ENCODE measurements at places on chromosomes 2 and 18.

- no peak for DNase-seq
These were observed 11.1 kb upstream of the MOCOS start for GRCh38 chr18:36176177-36176584.

DNA sequence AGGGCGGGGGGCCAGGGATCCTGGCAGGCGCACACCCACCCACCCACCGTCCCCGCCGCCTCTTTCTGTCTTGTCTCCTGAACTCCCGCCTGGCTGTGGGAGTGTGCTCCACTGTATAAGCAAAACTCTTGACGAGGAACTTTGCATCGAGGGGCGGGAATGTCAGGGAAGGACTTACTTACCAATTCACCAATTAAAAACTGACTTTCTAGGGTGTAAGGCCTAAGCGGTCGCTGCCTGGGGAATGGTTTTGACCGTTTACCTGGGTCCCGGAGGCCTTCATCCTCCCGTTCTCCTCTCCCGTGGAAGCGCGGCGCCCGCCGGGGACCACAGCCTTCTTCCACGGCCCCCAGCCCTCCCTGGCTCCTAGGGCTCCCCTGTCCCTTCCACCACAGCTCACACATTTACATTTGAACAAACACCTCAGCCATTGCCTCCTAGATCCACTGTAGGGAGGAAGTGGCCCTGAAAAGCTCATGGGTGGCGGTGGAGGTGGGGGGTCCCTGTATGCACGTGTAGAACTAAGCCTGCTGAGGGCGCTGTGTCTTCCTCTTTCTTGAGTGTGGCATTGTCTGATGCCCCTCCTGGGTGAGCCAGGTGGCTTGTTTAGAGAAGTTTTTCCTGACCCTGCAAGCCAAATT is 8.9 kb downstream of the ASIC4 start:
- DNase-seq = peak; percentile 17

GRCh38 chr2:92073036-92073814 is 2798.0 kb upstream of the TEKT4 start:
- no peak for DNase-seq

DNA sequence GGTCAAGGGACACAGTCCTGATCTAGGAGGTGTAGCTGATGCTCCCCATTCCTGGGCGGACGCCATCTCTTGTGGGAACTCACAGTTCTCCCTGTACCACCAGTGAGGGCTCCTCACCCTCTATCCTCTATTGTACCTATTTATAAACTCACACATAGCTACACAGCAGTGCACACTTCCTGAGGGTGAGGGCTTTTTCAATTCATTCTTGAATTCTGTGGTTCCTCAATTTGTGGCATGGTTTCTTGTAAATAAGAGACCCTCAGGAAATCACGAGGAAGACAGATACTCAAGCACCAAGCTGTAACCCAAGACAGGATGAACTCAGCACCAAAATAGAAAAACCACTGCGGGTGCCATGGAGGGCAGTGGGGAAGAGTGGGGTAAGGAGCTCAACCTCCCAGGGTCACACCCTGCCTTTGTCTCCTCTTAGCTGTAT is 245.9 kb upstream of the PXDN start:
- DNase-seq = no peak

DNA sequence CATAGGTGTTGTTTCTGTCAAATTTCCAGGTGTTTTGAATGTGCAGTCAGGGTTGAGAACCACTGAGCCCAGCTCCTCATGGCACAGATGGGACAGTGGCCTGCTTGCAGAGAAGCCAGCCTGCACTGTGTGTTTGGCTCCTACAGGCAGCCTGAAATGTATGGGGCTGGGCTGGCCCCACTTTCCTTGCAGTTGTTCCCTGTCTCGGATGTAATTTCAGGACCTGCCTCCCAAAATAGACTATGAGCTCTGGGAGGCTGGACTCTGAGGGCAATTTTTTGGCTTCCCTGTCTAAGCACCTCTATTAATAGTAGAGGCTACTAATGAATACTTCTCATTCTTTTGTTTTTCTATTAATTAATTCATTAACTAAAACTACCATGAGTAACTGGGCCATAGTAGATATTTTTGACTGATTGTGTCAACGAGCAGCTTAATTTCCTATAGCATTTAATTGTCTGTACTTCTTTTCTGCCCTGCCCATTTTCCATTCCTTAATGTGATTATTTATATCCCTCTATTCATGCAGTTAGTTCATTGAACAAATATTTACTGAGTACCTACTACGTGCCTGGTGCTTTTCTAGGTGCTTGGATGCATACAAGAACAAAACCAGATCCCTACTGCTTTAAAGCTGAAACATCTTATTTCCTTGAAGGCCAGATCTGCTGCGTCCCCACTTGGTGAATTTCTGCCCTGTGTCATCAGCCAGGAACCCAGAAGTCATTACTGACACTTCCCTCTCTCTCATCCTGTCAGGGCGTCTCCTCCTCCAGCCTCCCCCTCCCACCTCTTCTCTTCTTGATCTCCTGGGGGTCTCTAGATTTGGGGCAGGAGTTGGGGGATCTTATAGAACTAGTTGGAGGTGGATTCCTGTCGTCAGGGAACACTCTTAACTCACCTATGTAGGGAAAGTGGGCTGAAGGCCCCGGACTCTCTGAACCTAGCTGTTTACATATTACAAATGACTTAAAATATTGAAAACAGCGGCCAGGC is 16.3 kb downstream of the DYSF start:
- no peak for DNase-seq

GRCh38 chr2:107323946-107324565 is 438.1 kb upstream of the ST6GAL2 start:
- DNase-seq = no peak

Data from choroid plexus epithelial cell (primary cell).